Fibroblast of skin of abdomen (primary cell): ENCODE measurements at places on chromosomes 3 and 15.

- DNase-seq, result peak; percentile 39
Observed at GRCh38 chr3:177250151-177250550, 52.9 kb upstream of the TBL1XR1 start.

GRCh38 chr3:30227571-30228301, 378.7 kb upstream of the TGFBR2 start:
- peak; percentile 90 for DNase-seq

DNA sequence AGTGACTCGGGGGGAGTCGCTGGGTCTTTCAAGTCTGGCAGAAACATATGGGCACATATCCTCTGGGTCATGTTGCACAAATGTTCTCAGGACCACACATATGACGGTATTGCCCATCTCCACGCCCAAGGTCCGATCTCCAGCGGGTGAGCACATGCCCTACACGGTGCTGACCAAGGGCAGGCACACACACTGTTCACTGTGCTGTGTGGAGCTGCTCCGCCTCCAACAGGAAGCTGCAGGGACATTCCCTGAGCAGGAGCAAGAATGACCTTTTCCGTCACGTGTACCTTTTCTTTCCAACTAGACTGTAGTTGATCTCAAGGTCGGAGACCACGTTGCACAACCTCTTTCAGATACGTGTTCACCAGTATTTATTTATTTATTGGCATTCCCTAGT, 41.7 kb upstream of the B3GNT5 start:
- DNase-seq, result no peak

DNA sequence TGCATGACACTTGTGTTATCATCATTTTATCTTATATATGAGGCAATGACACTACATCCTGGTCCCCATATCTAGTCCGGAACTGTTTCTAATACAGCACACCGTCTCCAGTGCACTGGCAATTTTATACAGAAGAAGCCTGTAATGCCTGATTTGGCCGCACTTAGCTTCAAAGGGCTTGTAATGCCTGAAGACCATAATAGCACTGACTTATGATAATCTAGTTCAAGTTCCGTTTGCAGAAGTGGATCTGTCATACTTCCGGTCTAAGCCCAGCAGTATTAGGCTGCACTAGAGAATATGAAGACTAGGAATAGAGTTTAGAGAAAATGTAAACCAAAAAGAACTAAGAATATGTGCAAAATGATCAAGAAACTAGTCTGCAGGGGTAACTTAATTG, 1.3 kb downstream of the BNIP2 start:
- peak; percentile 13 for DNase-seq

DNA sequence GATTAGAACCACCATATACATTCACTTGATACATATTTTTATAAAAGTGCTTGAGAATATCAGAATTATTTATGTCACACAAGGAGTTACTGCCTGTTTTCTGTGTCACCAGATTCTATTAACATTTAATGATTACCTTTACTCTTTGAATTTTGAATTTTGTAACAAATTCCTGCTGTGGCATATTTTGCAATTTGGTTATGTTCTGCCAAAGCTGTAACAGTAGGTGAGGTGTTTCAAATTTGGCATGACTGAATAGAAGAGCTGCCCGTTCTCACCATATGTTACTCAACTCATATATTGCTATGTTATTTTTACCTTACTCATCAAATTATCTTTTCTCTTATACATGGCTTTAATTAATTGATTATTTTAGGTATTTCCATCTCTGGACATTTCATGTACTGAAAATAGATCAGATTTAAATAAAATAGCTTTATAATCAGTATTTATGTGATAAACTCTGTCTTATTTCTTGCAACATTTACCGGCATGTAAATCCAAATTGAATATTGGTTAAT, 18.9 kb downstream of the PML start:
- DNase-seq, result no peak

DNA sequence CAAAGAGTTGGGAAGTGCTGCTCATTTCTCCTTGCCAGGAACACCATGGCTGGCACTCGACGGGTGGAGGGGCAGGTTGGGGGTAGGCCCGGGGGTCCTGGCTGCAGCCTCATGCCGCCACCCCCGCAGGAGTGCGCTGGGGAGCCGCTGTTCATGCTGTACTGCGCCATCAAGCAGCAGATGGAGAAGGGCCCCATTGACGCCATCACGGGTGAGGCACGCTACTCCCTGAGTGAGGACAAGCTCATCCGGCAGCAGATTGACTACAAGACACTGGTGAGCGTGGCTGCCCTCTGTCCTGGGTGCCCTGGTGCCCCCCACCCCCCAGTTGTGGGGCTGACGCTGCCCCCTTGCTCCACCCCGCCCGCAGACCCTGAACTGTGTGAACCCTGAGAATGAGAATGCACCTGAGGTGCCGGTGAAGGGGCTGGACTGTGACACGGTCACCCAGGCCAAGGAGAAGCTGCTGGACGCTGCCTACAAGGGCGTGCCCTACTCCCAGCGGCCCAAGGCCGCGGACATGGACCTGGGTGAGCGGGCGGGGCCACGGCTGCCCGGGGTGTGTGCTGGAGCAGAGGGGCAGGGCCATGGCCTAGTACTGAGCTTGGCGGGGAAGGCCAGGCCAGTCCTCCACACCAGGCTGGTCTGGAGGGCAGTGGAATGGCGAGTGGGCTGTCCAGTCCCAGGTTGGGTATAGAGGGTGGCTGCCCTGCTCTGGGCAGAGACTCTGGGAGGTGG, 45.1 kb downstream of the PLXNA1 start:
- no peak for DNase-seq

DNA sequence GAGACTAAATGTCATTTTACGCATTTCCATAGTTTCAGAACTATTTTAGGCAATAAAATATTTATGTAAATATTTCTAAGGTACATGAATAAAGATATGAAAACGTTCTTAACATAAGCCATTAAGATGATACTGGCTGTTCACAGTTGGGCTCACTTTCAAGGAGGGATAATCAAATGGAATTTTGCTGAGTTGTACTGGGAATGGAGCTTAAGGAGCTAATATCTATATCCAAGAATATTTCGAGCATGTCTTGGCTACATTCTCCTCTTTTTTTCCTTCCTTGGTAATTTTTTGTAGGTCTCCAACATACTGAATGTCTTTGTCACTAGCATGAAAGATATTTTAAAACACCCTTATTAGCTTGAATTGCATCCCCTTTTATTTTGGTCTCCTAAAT, 383.4 kb downstream of the RAP2B start:
- DNase-seq, result no peak

- peak; percentile 66 for DNase-seq
Observed at GRCh38 chr3:132009241-132009640, 25.6 kb downstream of the CPNE4 start.
